EH (cell line): ENCODE measurements at places on chromosomes 11 and 22.
A peak's percentile ranks its signal among the peaks of the same experiment; 100 is the strongest.

DNA sequence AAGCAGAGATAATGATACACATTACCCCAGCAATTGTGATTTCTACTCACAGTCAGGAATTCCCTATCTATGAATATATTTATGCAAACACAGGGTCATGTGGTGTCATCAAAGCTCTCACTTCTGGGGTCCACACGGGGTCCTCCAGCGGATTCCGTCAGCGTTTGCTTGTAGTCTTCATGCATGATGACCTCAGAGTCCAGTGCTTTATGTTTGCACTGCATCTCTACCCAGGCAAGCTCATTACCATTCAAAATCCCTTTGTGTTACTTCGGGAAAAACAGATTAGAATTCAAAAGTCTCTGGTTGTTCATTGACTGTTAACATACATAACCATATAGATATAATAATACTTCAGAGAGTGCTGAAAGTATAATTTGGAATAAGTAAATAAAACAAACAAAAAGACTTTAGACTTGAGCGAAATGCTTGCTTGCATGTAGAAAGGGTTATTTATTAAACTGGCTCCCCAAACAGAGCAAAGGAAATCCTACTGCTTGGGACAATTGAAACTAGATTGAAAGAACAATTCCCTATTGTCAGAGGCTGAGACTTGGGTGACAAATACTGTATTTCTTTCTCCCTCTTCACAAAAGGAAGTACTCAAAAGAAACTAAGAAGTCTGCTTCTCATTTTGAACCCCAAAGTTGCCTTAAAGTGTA is 423.1 kb downstream of the ETS1 start:
- no peak for DNase-seq

GRCh38 chr11:2664791-2665525 is 34.8 kb downstream of the KCNQ1OT1 start:
- DNase-seq, result no peak

DNA sequence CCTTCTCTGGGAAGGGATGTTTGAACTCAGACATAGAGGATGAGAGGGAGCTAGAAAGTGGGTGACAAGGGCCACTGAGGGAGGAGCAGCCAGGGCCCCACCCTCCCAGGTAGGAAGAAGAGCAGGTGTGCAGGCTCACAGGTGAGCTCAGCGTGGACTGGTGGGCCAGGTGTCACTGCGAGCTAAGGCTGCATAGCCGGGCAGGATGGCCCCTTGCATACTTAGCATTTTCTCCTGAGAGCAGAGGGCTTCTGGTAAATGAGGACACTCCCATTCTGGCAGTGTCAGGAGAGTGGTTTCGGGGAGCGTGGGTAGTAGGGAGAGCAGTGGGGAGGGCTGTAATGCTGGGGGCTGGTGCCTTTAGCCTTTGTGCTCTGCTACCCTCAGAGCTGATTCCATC is 843.4 kb downstream of the TBC1D22A start:
- no peak for DNase-seq

DNA sequence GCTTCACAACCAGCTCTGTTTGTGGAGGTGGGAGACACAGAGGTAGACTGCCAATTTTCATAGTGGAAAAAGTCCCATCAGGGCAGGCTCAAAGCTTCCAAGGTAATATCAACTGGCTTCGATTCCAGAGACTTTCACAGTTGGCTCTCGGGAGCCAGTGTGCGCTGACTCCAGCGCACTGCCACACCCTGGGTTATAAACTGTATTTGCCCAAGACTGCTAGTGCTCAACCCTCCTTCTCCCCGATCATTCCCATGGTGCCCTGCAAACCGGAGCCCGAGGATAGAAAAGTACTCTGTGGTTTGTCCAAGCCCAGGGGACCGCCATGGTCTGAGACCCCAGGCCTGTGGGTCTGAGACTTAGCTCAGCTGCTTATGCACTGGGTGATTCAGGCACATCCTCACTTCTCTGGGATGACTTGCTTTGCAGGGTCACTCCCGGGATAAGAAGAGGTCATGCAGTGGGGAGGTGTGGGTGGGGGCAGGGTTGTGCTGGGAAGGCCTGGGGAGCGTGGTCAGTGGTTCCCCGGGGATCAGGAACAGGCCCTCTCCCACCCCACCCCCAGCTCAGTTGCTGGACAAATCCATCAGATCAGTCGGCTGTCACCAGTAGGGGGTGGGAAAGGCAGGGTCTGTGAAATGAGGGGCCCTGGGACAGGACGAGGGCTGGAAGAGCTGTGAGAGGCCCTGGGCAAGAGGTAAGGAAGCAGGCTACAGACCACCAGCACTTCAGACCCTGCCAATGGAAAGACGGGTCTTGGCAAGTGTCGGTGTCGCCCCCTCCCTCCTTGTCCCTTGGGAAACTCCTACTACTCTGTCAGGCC is 26.7 kb upstream of the PICK1 start:
- no peak for DNase-seq

DNA sequence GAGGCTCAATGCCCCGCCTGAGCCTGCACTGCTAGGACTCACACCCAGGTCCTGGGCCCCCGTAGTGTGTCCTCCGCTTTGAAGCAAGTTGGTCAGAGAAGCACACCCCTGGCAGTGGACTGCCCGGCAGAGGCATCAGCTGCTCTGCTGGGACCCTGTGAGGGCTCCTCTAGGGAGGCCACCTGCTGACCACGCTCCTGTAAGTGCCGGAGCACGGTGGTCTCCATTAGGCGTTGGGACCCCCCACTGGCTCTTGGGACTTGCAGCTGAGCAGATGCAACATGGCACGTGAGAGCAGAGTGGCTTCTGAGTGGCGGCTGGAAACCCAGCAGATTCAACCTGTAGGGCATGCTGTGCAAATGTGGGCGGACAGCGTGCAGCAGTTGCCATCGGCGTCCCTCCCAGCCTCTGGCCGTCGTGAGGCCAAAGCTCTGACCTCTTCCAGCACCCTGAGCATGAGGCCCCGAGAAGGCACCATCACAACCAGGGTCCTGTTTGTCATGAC is 16.9 kb downstream of the MRGPRG start:
- DNase-seq, result no peak

GRCh38 chr22:45105281-45105702 is 58.4 kb upstream of the NUP50 start:
- DNase-seq, result peak; percentile 86

- no peak for DNase-seq
Measured at GRCh38 chr11:25180187-25180586, 683.3 kb downstream of the LUZP2 start.

GRCh38 chr11:56849250-56849649 is 100.8 kb upstream of the OR9G4 start:
- DNase-seq, result no peak
